Myometrial cell (primary cell): ENCODE measurements at places on chromosomes 16 and 17. TPM values are rescaled to one million over a fixed set of nuclear protein-coding genes. Genes with fewer than 3 reads are reported as not detected.

ANKRD40CL gene
- total RNA-seq, result not detected in 2 replicates

CES4A gene
- total RNA-seq, result 2.5 and 3.2 TPM in 2 replicates

SOX8 gene
- under 0.01 TPM in 1 of 2 replicates, not detected in the other for total RNA-seq

KREMEN2 gene
- under 0.01 TPM in 1 of 2 replicates, not detected in the other for total RNA-seq

GRAPL gene
- not detected in 2 replicates for total RNA-seq

TBX21 gene
- not detected in 2 replicates for total RNA-seq

TEDC2 gene
- total RNA-seq, result 10.8 and 28.8 TPM in 2 replicates
